ENCODE measurements at places on chromosomes 12 and 14.

DNA sequence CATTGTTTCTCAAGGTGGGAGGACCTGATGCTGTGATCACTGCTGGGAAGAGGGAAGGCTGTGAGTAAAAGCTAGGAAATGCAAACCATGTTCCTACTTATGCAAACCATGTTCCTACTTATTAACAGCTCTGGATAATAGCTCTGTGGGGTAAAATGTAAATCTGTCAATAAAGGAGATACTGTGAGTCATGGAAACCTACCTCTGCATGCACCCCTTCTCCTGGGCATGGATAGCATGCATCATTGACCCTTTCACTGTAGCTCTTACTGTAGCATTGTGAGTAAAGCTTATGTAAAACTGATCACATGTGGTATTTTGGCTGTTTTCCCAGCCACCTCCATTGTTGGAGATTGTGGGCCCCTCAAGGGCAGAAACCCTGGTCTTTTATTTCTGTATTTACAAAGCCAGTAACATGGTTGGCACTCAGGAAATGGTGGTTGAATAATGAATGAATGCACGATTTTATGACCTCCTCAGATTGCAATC lies 253.7 kb downstream of the GRIN2B start:
- DNase-seq = peak; percentile 98

GRCh38 chr14:65184032-65184764 lies 81.9 kb upstream of the MAX start:
- DNase-seq = no peak

DNA sequence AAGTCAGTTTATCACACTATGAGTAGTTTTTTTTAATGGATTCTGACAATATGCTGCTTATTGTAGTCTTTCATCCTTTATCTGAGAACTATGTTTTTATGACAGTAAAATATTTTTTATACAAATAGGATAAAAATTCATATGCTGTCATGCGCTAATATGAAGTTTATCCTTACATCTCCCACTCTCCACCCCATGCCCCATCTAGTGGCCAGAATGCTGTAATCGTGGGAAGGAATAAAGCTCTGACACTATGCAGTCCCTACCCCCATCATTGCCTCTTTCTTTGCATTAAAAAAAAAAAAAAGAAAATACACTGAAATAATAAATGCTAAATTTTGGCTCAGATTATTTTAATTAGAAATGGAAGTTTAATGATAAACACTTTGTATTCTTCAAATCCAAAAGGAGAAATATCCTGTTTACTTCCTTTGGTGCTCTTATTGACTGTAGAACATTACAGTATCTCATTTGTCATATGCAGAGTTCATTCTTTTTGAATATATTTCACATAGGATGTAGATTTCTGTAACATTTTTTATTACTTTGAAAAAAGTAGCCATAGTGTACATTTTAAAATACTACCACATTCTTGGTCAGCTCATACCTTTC lies 145.9 kb upstream of the SLCO1C1 start:
- no peak for DNase-seq

GRCh38 chr12:49323524-49324097 lies 556 bp downstream of the TROAP start:
- DNase-seq = no peak

GRCh38 chr12:54840244-54840865 lies 14.0 kb upstream of the MUCL1 start:
- DNase-seq = no peak

DNA sequence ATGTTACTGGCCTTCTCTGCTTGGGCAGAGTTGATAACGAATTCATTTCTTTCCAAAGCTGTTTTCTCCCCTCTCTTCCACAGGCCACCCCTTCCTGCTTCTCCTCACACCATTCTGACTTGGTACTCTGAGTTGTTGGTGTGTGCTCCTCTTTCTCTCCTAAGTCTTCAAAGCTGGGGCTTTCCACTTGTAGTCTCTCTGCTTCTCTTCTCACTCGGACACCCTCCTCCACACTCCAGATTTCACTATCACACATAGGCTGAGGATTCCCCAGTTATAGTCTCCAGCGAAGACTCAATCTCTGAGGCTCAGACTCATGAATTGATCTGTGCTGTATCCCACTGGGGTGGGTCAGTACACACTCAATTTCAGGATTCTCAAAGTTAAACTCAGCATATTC lies 201.0 kb downstream of the SSPN start:
- DNase-seq = no peak

- no peak for DNase-seq
Observed at GRCh38 chr14:54902143-54902520, 494 bp downstream of the GCH1 start.

- DNase-seq = no peak
Observed at GRCh38 chr12:122537021-122537420, 10.0 kb downstream of the KNTC1 start.

DNA sequence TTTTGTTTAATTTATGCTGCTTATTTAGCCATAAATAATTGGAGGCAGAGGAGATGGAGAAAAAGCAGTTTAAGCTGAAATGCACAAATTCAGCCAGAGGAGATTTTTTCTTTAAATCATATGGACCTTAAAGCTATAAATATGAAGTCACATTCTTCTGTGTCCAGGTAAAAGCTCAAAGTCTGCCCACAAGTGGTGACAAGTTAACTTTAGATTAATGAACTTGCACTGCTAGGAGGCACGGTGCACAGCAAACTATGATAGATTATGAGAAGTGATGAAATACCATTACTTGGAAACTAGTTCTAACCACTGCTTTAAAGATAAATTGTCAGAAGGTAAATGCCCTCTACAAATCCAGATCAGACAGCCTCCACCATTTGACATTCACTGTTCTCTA lies 69.0 kb downstream of the IFT81 start:
- no peak for DNase-seq

DNA sequence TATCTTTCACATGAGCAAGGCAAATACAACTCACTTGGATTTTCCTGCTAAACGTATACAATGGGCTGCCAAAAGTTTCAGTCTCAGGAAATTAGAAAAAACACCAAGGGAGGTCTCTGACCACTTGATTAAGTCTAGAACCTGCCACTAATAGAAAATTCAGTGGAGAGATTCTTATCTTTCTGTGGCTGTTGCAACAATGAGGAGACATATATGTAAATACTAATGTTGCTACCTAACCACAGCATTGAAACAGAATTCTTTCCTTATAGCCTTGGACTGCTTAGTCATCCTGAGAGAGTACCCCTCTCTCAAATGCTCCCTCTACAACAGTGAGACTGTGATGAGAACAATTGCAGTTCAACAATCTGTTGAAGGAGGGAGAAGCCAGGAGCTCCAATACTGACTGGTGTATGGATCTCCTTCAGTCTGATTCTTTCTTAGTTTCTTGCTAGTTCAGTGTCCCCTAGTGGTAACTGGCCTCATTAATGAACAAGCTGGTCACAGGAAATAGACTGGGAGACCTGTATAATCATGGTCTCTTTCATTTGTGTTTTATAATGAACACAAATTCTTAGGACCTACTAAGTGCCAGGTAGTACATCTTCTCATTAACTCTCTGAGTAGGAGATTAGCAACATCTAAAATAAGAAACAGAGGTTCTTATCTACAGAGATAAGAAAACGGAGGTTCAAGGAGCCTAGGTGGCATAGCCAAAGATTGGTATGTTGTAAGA lies 164.5 kb downstream of the SLC38A4 start:
- peak; percentile 39 for DNase-seq

DNA sequence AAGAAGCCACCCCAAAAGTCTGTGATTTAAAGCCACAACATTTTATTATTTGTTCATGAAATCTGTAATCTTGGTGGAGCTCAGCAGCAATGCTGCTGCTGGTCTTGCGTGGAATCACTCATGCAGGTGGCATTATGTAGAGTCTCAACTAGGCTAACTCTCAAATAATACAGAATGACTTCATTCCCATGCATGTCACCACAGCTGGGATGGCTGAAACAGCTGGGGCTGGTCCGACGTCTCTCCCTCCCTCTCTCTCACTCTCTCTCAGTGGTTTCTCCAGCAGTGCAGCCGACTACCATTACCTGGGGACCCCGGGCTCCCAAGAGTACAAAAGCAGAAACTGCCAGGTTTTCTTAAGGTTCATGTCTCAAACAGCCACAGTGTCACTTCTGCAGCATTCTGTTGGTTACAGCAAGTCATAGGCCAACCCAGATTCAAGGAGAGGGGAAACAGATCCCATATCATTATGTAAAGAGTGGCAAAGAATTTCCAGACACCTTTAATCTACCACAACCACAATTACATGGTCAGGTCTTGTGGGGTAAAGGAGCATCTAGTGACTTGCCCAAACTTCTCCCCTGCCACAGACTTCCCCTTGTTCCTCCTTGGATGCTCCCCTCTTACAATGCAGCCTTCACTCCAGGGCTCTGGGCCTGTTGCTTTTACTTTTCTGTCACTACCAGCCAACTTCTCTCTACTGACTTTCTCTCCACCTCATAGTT lies 192.0 kb upstream of the HMGA2 start:
- DNase-seq = no peak

- no peak for DNase-seq
Observed at GRCh38 chr12:77497647-77498046, 333.0 kb upstream of the NAV3 start.

DNA sequence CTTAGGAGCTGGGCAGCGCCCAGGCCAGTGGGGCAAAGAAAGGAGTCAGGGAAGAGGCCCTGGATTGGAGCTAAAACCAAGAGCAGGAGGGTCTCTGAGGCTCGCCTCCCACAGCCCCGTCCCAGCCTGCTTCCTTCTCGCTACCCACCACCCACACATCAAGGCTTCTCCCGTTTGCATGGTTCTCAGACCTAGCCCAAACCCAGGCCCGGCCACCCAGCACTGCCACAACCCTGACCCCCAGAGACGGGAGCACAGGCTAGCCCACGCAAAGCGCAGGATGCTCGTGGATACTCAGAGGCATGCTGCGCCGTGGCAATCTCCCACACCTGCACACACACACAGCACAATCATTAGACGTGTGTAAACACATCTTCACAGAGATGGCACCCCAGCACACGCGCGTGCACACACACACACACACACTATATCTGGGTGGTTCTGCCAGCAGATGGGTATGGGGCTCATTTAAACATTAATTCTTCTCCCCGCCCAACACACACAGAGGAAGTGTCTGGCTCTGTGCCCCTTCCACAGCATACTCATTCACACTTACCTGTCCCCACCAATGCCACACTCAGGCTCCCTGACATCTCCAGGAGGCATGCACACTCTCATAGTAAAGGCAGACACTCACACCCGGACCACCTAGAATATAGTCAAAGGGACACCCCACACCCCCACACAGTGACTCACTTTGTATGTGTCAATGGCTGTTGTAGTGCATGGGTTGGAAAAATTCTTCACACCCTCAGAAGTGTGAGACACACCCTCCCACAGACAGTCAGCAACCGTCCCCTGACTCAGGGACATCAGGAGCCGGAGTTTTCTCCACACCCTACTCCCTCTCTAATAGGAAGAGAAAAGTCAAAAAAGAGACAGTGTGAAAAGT lies 1.1 kb downstream of the CARMIL3 start:
- DNase-seq = no peak

- DNase-seq = no peak
Observed at GRCh38 chr12:111864913-111865312, 22.9 kb downstream of the MAPKAPK5 start.

DNA sequence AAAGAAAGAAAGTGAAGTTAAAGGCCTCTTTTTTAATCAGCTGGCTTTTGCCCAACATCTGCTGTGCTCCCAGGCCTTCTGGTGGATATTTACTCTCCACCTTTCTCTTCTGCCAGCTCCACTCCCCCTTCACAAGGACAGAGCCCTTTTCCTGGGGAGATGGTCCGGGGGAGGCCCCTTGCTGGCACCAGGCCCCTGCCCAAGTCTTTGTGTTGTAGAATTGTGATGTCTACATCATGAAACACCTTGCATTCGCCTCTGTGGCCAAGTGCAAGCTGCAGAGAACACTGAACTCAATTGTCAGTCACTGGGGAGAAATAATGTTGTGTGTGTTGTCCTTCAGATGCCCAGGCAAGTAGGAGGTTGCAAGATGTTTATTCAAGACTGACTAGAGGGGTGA lies 150.3 kb downstream of the DPF3 start:
- DNase-seq = no peak

GRCh38 chr12:132614861-132615578 lies 3.6 kb upstream of the P2RX2 start:
- peak; percentile 33 for DNase-seq

DNA sequence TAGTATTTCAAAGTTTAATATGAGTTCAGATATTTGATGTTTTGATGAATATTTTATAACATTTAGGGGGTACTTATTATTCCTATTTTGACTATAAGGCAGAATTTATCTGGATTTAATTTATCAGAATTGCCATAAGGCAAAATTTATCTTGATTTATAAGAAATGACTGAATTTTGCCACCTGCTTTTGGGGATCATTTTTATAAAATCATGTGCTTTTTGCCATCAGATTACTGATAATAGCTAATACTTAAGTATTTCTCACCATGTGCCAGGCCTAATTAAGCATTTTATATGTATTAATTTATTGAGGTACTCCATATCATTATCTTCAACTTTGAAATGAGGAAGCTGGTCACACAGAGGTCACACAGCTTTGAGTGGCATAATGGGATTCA lies 423.7 kb downstream of the PRKD1 start:
- no peak for DNase-seq

GRCh38 chr14:30440961-30441360 lies 118.0 kb upstream of the G2E3 start:
- no peak for DNase-seq

DNA sequence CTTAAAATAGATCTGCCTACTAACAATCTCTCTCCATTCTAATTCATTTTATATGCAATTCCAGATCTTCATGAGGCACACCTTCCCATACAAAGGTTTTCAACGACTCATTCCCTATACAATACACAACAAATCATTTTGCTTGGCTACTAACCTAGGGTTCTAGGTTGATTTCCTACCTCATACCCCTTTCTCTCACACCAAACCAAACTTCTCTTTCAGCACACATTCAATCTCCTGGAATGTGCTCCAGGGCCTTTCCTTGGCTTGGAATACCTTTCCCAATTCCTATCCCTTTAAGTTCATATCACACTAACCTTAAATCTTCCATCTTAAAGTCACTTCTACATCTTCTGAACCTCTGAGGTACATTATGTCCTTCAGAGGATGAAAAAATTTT lies 38.7 kb upstream of the MTERF2 start:
- no peak for DNase-seq

- no peak for DNase-seq
Observed at GRCh38 chr12:133057446-133057845, 20.1 kb downstream of the ZNF84 start.

DNA sequence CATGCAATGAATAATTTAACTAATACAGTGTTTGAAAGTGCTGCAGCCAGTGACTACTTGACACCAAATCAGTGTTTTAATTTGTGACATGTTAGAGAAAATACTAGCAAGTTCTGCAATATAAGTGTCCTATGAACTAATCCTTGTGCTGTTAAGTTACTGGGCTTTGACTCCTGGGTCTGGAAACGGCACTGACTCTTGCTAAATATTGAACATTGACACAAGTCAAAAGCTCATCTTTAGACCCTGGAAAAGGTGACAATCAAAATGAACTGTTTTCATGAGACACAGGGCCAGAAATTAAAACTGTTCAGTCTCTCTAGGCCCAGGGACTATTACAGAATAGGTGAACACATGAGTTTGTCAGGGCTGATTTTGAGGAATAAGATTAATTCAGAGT lies 268.1 kb downstream of the IPO8 start:
- no peak for DNase-seq

GRCh38 chr12:58393152-58393551 lies 451.8 kb downstream of the ATP23 start:
- DNase-seq = no peak
